Activated T-helper 1 cell treated with anti-CD3 and anti-CD28 coated beads, Interleukin-12 subunit alpha, Interleukin-12 subunit beta, Interleukin-2, Interleukin-4 antibody, amounts not matched to agents 30 ng/mL and 10 ng/mL and 1 ng/mL, durations not matched to agents 14 hours and 24 hours and 36 hours (primary cell): ENCODE measurements at places on chromosomes 2 and 18.
A peak's percentile ranks its signal among the peaks of the same experiment; 100 is the strongest.

DNA sequence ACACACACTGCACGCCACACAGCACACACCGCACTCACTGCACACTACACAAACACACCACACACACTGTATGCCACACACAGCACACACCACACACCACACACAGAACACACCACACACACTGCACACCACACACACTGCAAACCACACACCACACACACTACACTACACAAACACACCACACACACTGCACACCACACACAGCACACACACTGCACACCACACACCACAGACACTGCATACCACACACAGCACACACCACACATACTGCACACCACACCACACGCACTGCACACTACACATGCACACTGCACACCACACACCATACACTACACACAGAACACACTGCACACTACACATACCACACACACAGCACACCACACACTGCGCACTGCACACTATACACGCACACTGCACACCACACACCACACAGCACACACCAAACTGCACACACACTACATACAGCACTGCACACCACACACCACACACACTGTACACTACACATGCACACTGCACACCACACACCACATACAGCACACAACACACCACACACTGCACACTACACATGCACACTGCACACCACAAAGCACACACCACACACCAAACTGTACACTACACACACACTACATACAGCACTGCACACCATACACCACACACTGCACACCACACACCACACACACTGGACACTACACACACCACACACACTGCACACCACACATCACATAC is 59.6 kb downstream of the ASB1 start:
- no peak overlapping the region for H3K27ac ChIP-seq
- no peak for DNase-seq
- no peaks in the 10 kb centered on the region for H3K4me1 ChIP-seq
- H3K27me3 ChIP-seq = no peaks in the 10 kb centered on the region
- H3K36me3 ChIP-seq = no peaks in the 10 kb centered on the region

DNA sequence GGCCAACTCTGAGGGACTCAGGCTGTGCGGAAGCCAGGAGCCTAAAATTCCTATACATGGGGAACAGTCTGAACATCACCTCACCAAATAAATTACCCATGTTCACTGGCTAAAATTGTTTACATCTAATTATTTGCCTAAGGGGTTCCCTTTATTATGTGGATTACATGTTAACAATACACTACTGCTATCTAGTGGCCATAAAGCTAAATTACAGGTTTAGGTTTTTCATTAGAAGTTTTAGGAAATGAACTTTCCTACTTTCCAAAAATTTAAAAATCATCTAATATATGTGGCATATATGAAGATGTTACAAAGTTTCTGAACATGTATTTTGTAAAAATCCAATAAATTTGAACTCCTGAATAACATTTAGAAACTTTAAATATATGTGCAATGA is 40.3 kb downstream of the PLA2R1 start:
- H3K4me1 ChIP-seq = no peaks in the 10 kb centered on the region
- H3K4me3 ChIP-seq = no peak overlapping the region
- H3K27ac ChIP-seq = no peak overlapping the region
- peaks cover 4% of the 10 kb centered on the region for H3K27me3 ChIP-seq
- no peak for DNase-seq

DNA sequence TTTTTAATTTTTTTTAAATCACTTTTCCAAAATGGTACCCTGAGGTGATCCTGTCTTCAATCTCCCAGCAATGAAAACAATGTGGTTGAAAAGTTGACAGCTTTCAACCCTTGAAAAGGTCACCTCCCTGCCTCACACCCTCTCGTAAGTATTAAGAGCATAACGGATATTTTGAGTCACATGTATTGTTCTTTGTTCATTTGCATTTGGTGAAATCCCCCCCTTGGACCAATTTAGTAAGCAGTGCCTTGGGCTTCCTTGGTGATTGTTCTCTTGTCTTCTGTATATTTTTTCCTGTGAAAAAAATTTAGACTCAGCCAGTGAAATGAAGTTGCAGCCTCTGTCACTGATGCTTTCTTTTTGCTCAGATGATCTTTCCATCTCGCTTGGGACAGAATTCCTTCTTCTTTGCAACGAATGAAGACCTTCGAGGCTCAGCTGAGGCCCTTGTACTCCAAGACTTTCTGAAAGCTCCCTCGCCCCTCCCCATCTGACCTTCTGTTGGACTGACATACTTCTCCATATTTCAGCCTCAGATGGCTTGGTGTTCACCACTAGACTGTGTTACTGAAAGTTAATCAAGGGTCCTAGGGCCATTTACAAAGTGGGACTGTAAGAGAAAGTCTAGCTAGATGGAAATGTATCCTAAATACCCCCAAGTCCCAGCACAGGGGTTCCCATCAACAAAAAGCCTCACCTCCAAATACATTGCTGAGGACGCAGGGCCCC is 158.4 kb downstream of the BCL2 start:
- H3K4me3 ChIP-seq = peak overlapping the region; percentile 83
- H3K36me3 ChIP-seq = peaks cover 23% of the 10 kb centered on the region
- H3K27ac ChIP-seq = peak overlapping the region; percentile 99
- H3K27me3 ChIP-seq = no peaks in the 10 kb centered on the region

DNA sequence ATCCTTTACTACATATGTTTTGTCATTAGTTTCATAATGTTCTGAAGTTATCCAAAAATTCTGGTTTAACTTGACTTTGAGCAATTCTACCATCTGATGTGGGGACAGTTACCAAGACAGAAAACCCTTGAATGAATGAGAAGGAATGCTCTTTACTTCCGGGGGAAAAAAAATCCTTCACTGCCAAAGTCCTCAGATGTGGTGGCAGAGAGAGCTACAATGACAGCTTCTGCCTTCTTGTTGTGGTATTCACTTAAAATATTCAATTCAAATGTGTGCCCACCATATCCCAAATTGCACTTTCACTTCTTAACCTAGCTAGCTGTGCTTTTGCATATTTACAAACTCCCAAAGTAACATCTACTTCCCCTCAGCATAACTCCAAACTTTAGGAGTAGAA is 1531.7 kb upstream of the NXPH2 start:
- H3K27ac ChIP-seq = no peak overlapping the region
- H3K27me3 ChIP-seq = no peaks in the 10 kb centered on the region
- no peaks in the 10 kb centered on the region for H3K4me1 ChIP-seq
- no peak for DNase-seq

GRCh38 chr2:110800611-110801402 is 68.4 kb downstream of the ACOXL start:
- H3K27ac ChIP-seq = no peak overlapping the region
- no peak for DNase-seq
- no peak overlapping the region for H3K4me3 ChIP-seq
- peaks cover 58% of the 10 kb centered on the region for H3K27me3 ChIP-seq
- peaks cover 18% of the 10 kb centered on the region for H3K4me1 ChIP-seq
- peaks cover 2% of the 10 kb centered on the region for H3K36me3 ChIP-seq

GRCh38 chr18:69715191-69715795 is 232.4 kb downstream of the CD226 start:
- peaks cover 2% of the 10 kb centered on the region for H3K27me3 ChIP-seq
- no peaks in the 10 kb centered on the region for H3K4me1 ChIP-seq
- DNase-seq = no peak
- H3K4me3 ChIP-seq = no peak overlapping the region
- no peaks in the 10 kb centered on the region for H3K36me3 ChIP-seq

GRCh38 chr18:14997357-14997756 is 249.4 kb downstream of the ANKRD30B start:
- DNase-seq = no peak
- H3K36me3 ChIP-seq = no peaks in the 10 kb centered on the region
- H3K27me3 ChIP-seq = no peaks in the 10 kb centered on the region
- H3K4me3 ChIP-seq = no peak overlapping the region

GRCh38 chr2:223930103-223930976 is 14.8 kb downstream of the WDFY1 start:
- DNase-seq = no peak
- H3K4me3 ChIP-seq = no peak overlapping the region
- H3K4me1 ChIP-seq = peaks cover 45% of the 10 kb centered on the region
- H3K36me3 ChIP-seq = peaks cover 7% of the 10 kb centered on the region

GRCh38 chr2:127683757-127684156 is 8.4 kb upstream of the LIMS2 start:
- DNase-seq = no peak
- H3K36me3 ChIP-seq = no peaks in the 10 kb centered on the region
- H3K27me3 ChIP-seq = peaks cover 19% of the 10 kb centered on the region
- no peak overlapping the region for H3K27ac ChIP-seq
- no peak overlapping the region for H3K4me3 ChIP-seq
- H3K4me1 ChIP-seq = no peaks in the 10 kb centered on the region

- DNase-seq = peak; percentile 26
- H3K4me3 ChIP-seq = no peak overlapping the region
- no peaks in the 10 kb centered on the region for H3K36me3 ChIP-seq
- peaks cover 5% of the 10 kb centered on the region for H3K4me1 ChIP-seq
Observed at GRCh38 chr18:12391487-12392165, 14.6 kb upstream of the AFG3L2 start.

DNA sequence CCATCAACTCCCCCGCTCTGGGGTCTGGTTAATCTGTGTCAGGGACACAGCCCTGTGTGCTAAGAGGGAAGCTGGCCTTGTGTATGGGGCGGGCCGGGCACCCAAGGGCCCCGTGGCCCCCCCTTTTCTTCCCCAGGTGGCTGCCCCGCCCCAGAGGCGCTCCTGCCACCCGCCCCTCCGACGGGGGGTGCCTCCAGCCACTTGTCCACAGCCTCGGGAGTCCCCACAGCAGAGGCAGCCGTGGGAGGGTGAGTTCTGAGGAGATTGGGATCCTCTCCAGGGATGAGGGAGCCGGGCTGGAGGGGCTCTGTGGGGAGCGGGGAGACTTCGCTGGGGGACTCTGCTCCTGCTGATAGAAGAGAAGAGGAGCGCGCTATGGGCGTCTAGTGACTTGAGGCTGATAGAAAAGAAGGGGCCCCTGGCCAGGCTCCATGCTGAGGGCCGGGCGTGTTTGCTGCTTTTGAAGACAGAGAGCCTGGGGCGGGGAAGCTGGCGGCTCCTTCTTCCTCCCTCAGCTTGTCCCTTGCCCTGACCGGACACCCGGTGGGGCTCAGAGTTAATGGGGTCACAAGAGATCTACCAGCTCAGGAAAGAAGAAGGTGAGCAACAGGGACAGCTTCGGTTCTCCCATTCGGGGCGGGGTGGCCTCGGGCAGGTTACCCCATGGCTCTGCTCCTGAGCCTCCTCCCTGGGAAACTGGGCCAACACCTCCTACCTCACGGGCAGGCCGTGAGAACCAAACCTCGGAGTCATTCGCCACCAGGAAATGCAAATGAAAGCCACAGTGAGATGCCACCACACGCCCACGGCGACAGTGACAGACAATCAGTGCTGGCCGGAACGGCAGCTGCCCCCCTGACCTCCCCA is 89.4 kb upstream of the TAF1B start:
- H3K4me3 ChIP-seq = peak overlapping the region; percentile 27
- DNase-seq = peak; percentile 26

GRCh38 chr2:85547859-85548607 is 9.1 kb downstream of the MAT2A start:
- H3K27ac ChIP-seq = peak overlapping the region; percentile 49
- peaks cover 57% of the 10 kb centered on the region for H3K36me3 ChIP-seq
- no peak overlapping the region for H3K4me3 ChIP-seq

- H3K27me3 ChIP-seq = no peaks in the 10 kb centered on the region
- H3K27ac ChIP-seq = no peak overlapping the region
- peaks cover 19% of the 10 kb centered on the region for H3K4me1 ChIP-seq
- DNase-seq = no peak
- H3K36me3 ChIP-seq = peaks cover 2% of the 10 kb centered on the region
Observed at GRCh38 chr2:105674401-105674800, 70.3 kb upstream of the NCK2 start.

DNA sequence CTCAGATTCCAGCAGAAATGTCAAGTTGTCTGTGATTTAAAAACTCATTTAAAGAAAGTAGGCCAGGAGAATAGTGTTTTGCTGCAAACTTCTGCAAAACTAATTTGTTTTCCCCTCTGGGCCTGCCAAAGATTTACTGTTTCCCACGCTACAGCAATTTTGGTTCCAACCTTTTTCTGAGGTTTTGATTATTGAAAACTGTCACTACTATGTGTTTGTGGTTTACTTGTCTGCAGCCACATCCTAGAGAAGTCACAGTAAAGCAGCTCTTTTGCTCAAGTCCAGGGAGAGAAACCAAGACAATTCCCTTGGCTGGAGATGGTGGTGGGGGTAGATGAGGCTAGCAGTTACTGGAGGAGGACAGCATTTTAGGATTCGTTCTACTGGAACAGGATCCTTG is 12.8 kb downstream of the IL1R2 start:
- H3K36me3 ChIP-seq = no peaks in the 10 kb centered on the region
- peaks cover 2% of the 10 kb centered on the region for H3K27me3 ChIP-seq
- H3K27ac ChIP-seq = no peak overlapping the region
- H3K4me1 ChIP-seq = peaks cover 20% of the 10 kb centered on the region

- H3K27ac ChIP-seq = no peak overlapping the region
- DNase-seq = no peak
- H3K27me3 ChIP-seq = peaks cover under 1% of the 10 kb centered on the region
- H3K4me1 ChIP-seq = no peaks in the 10 kb centered on the region
- no peaks in the 10 kb centered on the region for H3K36me3 ChIP-seq
Observed at GRCh38 chr18:49572611-49573345, 10.9 kb downstream of the LIPG start.

DNA sequence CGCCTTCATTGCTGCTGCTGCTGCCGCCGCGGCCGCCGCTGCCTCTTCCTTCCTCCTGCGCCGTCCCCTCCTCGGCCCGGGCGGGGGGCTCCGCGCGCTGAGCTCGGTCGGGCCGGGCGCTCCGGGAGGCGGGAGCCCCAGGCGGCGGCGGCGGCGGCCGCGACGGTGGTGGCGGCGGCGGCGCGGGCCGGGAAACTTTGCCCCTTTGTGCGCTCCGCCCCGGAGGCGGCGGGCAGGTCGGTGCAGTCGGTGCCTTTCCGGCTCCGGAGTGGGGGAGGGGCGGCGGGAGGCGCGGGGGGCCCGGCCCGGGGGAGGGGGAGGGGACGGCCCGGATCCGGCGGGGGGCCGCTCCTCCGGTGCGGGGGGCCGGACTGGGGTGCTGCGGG is 205 bp downstream of the TET3 start:
- no peak overlapping the region for H3K4me3 ChIP-seq
- peaks cover 29% of the 10 kb centered on the region for H3K27me3 ChIP-seq
- peaks cover 83% of the 10 kb centered on the region for H3K4me1 ChIP-seq
- DNase-seq = peak; percentile 54
- H3K27ac ChIP-seq = no peak overlapping the region

- no peak overlapping the region for H3K27ac ChIP-seq
- H3K27me3 ChIP-seq = peaks cover 8% of the 10 kb centered on the region
- H3K36me3 ChIP-seq = no peaks in the 10 kb centered on the region
- H3K4me3 ChIP-seq = no peak overlapping the region
- H3K4me1 ChIP-seq = no peaks in the 10 kb centered on the region
- no peak for DNase-seq
Observed at GRCh38 chr2:152227969-152228592, 52.5 kb upstream of the STAM2 start.
